HuH-7 (cell line): ENCODE measurements at places on chromosomes 11 and 22.

DNA sequence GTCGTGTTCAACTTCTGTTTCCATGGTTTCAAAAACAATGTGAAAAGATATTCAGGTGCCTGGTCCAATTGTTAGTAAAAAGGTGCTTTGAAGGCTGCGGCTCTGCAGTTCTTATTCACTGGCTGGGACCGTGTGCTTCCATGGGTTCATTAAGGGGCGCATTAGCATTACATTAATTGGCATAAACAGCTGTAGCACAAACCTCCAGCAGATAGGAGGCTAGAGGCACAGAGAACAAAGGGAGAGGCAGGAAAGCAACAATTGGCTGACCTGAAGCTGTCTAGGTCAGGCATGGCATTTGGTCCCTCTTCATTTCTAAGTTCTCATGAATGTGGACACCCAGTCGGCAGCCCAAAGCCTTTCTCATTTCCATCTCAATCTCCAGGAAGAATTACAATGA, 16.6 kb downstream of the PAK1 start:
- no peak for DNase-seq

GRCh38 chr11:75280227-75280701, 39.7 kb downstream of the TPBGL start:
- peak; percentile 90 for DNase-seq

- DNase-seq: no peak
Observed at GRCh38 chr22:26276529-26277160, 107.4 kb downstream of the SEZ6L start.

DNA sequence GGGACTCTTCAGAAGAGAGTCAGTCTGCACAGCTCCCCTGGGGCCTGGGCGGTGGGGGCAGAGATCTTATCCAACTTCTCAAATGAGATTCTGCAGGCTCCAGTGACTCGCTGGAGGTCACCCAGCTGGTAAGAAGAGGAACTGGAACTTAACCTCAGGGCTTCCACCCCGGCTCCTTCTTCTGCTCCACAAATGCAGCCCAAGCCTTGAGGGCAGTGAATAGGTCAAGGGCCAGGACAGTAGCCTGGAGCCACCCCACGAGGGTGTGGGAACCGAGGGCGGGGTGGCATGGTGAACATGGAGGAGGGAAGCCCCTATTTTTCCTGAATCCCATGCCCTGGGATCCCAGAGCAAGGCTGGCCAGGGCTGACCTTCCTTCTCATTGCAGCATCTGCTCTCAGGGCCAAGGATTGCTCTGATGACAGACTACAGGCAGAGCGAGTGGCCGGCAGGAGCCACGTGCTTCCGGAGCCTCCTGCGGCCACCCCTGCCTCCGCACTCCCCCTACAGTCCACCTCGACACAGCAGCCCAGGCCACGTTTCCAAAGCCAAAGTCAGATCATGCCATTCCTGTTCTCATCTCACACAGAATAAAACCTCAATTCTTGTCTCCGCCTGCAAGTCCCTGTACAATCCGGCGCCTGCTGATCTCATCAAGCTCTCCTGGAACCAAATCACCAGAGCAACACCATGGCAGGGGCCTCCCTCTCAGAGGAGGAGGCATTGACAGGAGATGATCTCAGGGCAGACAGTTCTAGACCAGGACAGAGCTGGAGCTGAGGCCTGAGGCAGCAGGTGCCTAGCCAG, 21.1 kb upstream of the UPK3A start:
- DNase-seq: peak; percentile 97

DNA sequence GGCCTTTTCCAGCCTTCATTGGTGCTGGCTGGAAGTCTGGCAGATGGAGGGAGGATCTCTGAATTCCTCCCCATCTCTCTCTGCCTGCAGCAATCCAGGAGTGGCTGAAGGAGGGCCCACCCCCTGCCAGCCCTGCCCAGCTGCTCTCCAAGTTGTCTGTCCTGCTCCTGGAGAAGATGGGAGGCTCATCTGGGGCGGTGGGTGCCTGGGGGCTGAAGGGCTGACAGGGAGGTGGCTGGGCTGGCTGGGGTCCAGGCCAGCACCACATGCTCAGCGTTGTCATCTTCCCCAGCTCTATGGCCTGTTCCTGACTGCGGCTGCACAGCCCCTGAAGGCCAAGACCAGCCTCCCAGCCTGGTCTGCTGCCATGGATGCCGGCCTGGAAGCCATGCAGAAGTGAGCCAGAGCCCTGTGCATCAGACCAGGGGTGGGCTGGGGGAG, 12.2 kb downstream of the TKFC start:
- DNase-seq: no peak
